ENCODE measurements at places on chromosomes 5 and 9.

DNA sequence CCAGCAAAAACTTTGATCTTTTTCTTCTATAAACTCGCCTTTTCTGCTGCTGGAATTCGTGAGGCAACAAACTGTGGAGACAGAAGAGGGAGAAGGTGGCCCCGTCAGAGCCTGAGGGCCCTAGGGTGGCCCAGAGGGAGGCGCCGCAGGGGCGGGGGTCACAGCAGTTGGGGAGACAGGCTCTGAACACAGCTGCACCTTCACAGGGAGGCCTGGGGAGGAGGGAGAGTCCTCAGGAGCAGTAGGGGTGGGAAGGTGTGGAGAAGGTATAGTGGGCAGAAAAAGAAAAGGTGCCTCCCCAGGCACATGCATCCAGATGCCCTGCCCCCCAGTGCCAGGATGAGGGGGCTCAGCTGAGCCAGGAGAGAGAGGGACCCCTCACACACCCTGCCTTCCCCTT lies 15.1 kb downstream of the PHF19 start:
- no peak for DNase-seq

GRCh38 chr9:78009186-78009585 lies 22.4 kb downstream of the GNAQ start:
- no peak for DNase-seq

GRCh38 chr9:36046923-36047322 lies 10.2 kb downstream of the RECK start:
- DNase-seq: no peak

DNA sequence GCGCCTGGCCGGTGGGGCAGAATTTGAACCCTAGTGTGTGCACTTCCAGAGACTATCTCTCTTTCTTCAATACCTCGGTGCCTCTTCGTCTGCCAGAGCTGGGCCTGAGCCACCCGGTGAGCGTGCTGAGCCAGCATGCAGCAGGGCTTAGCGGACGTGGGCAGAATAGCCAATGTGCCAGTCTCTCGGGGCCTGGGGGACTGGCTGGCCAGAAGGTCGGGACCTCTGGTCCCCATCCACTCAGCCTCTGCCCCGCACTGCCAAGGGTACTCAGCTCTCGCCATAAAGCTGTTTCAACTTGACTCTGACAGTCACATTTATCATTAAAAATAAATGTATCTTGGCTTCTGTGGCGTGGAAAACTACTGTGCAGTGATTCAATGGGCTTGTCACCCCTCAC lies 4.2 kb upstream of the FIBCD1 start:
- DNase-seq: no peak

DNA sequence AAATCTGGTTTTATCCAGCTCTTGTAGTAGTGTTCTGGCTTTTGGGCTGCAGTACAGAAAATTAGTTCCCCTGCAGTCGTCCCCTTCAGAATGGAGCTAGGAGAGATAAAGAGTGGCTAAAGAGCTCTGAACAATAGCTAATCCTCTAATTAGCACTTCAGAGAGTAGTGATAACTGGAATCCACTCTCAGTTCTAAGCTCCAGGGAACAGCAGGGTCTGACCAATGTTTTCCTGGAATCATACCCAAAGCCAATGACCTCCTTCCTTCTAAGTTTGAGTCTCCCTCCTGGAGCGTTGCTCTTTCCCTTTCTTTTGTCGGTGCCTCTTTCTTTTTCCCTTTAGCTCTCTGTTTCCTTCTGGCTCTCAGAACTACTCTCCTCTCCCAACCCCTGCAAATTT lies 47.4 kb downstream of the MFAP3 start:
- DNase-seq: no peak

GRCh38 chr5:159273923-159274322 lies 10.8 kb downstream of the UBLCP1 start:
- no peak for DNase-seq

DNA sequence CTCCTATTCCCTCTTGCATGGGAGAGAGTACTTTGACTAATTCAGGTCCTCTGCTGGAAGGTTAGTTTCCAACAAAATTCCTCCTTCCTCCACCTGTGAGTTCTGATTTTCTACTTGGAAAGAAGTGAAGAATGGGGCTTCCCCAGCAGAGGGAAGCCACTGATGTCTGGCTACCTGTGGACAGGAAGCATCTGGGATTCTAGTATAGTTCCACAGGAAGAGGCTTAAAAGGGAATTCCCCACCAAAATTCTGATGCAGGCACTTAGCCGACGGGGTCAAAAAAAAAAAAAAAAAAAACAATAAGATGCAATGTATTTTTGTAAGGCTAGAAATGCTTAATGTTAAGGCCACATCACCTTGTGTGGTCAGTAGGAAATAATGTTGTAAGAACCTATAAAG lies 33.4 kb downstream of the PCDHGC5 start:
- DNase-seq: no peak

- DNase-seq: no peak
Measured at GRCh38 chr5:161498531-161498930, 48.0 kb downstream of the GABRB2 start.

GRCh38 chr5:18744441-18744840 lies 1110.2 kb downstream of the TAF11L14 start:
- no peak for DNase-seq

- no peak for DNase-seq
Measured at GRCh38 chr9:8855046-8855445, 1055.5 kb upstream of the DMAC1 start.

- no peak for DNase-seq
Measured at GRCh38 chr5:119398727-119399466, 43.1 kb downstream of the TNFAIP8 start.

- DNase-seq: no peak
Measured at GRCh38 chr9:20023961-20024571, 235.2 kb upstream of the SLC24A2 start.

- no peak for DNase-seq
Measured at GRCh38 chr5:99379187-99379586, 450.4 kb upstream of the CHD1 start.

GRCh38 chr9:32516241-32516640 lies 9.8 kb downstream of the RIGI start:
- no peak for DNase-seq

- no peak for DNase-seq
Measured at GRCh38 chr9:1271367-1271766, 221.2 kb downstream of the DMRT2 start.

- DNase-seq: no peak
Measured at GRCh38 chr5:148214665-148215185, 11.9 kb downstream of the SPINK6 start.

- DNase-seq: no peak
Measured at GRCh38 chr5:92460505-92460904, 1077.4 kb upstream of the ARRDC3 start.
